ENCODE measurements at places on chromosomes 5 and 9.
A peak's percentile ranks its signal among the peaks of the same experiment; 100 is the strongest.

GRCh38 chr5:111211341-111211740 lies 12.8 kb upstream of the CAMK4 start:
- DNase-seq = no peak

- DNase-seq = no peak
Observed at GRCh38 chr9:135198144-135198543, 110.7 kb downstream of the OLFM1 start.

- DNase-seq = no peak
Observed at GRCh38 chr5:132807163-132807838, 5.8 kb upstream of the SOWAHA start.

GRCh38 chr9:33151601-33152000 lies 15.5 kb downstream of the B4GALT1 start:
- no peak for DNase-seq

- DNase-seq = no peak
Observed at GRCh38 chr9:77975036-77975435, 56.6 kb downstream of the GNAQ start.

DNA sequence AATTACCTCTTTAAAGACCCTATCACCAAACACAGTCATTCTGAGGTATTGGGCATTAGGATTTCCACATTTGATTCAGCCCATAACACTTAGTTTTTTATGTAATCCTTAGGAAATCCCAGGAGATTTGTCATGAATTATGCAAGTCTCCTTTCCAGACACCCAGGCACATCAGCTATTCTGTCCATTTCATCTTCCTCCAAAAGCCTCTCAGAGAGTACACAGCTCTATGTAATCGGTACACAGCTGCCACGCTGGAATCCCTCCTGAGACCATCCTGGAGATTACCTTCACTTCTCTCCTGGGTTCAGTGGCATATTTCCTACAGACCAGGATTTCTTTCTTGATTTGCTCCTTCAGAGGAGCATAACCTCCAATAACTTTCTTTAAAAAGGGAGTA lies 2309.8 kb upstream of the WWC1 start:
- no peak for DNase-seq

- no peak for DNase-seq
Observed at GRCh38 chr5:123439709-123440108, 16.5 kb upstream of the CEP120 start.

GRCh38 chr9:37942621-37943344 lies 38.9 kb upstream of the SLC25A51 start:
- DNase-seq = no peak

GRCh38 chr9:6132650-6133049 lies 83.0 kb upstream of the IL33 start:
- DNase-seq = no peak

- DNase-seq = peak; percentile 69
Observed at GRCh38 chr9:77977210-77977611, 54.4 kb downstream of the GNAQ start.

DNA sequence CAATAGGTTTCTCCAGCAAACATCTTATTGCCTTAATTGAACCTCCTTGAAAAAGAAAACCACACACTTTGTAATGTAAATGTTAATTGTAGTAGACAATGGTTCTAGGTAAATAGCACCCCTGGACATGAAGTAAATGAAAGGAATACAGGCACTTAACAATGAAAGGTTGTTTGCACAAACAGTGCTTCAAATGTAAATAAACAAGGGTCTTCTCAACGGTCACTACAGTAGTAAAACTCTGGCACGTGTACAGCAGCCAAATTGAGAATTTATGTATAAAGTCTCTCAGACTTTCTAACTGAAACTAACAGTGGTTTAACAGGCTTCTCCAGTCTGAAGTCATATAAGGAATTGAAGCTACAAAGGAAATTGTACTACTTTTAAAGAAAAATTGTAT lies 218.3 kb downstream of the MEF2C start:
- no peak for DNase-seq

DNA sequence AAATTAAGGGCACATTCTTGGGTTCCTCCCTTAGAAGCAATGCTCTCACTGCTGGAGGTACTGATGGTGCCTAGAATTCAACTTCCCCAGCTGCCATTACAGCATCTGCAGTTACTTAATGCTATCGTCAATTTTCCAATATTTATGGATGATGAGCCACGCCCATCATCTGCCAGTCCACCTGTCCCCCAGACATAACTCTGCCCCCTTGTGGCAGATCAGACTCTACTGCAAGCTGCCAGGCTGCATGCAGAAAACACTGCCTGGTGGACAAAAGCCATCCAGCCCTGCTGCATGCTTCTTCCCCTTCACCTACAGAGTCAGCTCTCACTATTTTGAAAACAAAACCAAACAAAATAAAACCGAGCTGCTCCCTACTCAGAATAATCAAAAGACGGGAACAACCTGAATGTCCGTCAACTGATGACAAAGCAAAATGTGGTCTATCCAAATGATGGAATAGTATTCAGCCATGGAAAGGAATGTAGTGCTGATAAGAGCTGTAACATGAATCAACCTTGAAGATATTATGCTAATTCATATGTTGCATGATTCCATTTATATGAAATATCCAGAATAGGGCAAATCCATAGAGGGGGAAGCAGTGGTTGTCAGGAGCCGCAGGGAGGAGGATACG lies 66.4 kb downstream of the RETREG1 start:
- DNase-seq = peak; percentile 53

- no peak for DNase-seq
Observed at GRCh38 chr5:14385019-14385418, 196.6 kb upstream of the OTULINL start.

DNA sequence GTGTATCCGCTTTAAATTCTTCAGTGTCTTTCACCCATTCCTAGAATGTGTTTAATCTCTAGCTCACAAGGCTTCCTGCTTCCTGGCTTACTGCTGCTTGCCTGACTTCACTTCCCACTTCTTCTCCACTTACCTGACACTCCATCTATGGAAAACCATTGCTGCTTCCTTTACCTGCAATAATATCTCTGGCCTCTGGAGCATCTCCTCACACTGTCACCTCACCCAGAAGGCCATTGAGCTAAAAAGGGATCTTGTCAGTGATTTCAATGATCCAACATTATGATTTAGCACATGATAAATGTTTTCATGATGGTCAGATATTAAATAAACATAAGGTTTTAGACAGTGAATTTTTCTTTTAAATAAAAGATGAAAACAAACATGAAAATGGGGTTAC lies 281.1 kb downstream of the MRPS30 start:
- DNase-seq = no peak

DNA sequence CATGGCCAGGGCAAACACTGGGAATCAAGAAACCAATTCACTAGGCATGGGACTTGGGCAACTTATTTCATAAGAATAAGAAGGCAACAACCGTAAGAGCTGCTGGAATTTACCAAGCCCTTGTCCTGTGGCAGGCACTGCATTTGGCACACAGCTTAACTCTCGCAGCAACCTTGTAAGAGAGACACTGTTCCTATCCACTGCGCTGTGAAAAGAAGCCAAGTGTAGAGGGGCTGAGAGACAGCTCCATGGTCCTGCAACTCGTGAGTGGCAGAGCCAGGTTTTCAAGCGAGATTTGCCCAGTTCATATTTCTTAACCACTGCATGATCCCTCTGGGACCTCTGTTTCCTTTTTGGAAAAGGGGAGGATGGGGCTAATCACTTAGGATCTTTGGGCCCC lies 129.3 kb upstream of the STC2 start:
- DNase-seq = no peak

DNA sequence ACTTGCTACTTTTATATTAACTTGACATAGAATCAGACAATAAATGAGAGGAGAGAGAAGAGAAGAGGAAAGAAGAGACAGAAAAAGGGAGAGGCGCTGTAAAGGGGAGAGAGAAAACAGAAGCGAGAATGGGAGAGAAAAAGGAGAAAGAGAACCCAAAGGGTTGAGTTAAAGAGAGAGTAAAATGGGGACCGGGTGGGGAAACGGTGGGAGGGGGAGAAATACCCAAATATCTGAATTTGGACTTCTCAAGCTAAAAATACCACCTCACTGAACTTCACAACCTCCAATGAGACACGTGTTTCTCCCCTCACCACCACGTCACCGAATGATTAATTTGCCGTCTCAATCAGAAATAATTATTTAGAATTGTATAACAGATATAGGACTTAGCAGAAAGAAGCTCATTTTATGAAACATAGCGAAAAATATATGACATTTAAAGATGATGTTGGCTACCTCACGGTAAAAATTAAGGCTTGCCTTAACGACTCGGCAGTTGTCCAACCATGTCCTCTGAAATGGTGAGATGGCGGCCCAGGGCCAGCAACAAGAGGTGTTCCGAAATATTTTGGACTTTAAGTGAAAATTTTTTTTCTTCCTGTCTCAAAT lies 204.1 kb downstream of the MEF2C start:
- no peak for DNase-seq

- DNase-seq = peak; percentile 82
Observed at GRCh38 chr5:126351153-126351552, 72.1 kb upstream of the GRAMD2B start.

GRCh38 chr5:52896534-52897237 lies 92.5 kb upstream of the ITGA2 start:
- DNase-seq = peak; percentile 25

GRCh38 chr5:144468571-144468970 lies 297.9 kb downstream of the KCTD16 start:
- no peak for DNase-seq

DNA sequence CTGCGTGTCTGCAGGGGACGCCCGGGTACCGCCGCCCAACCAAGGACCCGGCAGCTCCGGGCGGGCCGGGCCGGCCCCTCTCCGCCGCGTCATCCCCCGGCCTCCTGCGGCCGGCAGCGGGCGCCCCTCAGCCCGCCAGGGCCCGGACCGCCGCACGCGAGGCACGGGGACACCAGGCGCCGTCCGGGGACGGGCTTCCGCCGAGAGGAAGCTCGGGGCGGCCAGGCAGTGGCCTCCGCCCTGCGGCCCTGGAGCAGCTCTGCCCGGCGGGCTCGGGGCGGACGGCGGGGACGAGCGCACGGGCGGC lies 373 bp downstream of the FBXW5 start:
- DNase-seq = peak; percentile 39

DNA sequence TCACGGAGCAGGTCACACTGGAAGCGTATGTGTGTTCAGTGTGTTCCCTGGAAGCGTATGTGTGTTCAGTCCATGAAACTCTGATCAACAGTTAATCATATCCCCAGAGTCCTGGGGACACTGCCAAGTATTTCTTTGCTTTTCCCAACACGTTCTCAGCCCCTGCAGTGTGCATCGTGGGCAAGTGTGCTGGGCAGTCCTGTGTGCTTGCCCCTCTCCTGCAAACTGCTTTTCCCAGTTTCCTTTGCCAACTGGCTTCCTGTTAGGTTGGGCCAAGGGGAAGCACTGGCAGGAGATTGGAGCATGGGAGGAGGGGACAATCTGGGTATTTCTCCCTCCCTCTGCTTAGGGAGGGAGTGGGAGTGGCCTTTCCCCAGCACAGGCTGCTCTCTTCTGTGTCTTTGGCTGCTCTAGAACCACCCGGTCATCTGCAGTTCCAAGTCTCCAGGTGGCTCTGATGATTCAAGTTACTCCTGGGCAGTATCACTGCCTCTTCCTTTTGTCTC lies 36.8 kb upstream of the NEK6 start:
- no peak for DNase-seq

- no peak for DNase-seq
Observed at GRCh38 chr9:136204838-136205706, at the start of gene LHX3. LHX3 (minus strand) TSS chr9:136205128; CDS start chr9:136205012, 116 bp downstream.

- no peak for DNase-seq
Observed at GRCh38 chr5:52331725-52332124, 456.0 kb upstream of the ITGA1 start.

GRCh38 chr9:115118879-115119218 lies 892 bp upstream of the TNC start:
- DNase-seq = peak; percentile 97

- DNase-seq = no peak
Observed at GRCh38 chr5:100634937-100635534, 99.9 kb downstream of the FAM174A start.

- DNase-seq = no peak
Observed at GRCh38 chr9:27591093-27591492, 17.8 kb upstream of the C9orf72 start.

GRCh38 chr9:99421369-99421768 lies 199.3 kb downstream of the SEC61B start:
- no peak for DNase-seq

- DNase-seq = no peak
Observed at GRCh38 chr9:120710110-120710981, 3.9 kb downstream of the MEGF9 start.

DNA sequence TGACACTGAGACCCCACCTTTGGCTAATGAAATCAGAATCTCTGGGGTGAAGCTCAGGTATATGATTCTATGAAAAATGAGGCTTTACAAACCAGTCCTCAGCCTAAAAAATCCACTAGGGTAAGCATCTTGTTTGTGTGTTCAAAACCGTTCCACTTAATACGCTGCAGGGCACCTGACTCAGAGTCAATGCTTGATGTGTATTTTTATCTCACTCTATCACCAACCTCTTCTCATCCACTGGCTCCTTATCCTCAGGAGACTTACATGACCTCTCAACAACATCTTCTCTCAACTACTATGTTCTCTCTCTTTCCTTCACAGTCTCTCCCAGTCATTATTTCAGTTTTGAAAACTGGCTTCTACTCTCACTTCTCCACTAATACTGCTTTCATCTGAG lies 153.3 kb upstream of the KCNN2 start:
- no peak for DNase-seq

GRCh38 chr5:122149321-122150090 lies 20.2 kb downstream of the ZNF474 start:
- no peak for DNase-seq

GRCh38 chr9:91182429-91183225 lies 179.1 kb downstream of the AUH start:
- no peak for DNase-seq

- DNase-seq = no peak
Observed at GRCh38 chr5:171363846-171364245, 23.8 kb upstream of the NPM1 start.

DNA sequence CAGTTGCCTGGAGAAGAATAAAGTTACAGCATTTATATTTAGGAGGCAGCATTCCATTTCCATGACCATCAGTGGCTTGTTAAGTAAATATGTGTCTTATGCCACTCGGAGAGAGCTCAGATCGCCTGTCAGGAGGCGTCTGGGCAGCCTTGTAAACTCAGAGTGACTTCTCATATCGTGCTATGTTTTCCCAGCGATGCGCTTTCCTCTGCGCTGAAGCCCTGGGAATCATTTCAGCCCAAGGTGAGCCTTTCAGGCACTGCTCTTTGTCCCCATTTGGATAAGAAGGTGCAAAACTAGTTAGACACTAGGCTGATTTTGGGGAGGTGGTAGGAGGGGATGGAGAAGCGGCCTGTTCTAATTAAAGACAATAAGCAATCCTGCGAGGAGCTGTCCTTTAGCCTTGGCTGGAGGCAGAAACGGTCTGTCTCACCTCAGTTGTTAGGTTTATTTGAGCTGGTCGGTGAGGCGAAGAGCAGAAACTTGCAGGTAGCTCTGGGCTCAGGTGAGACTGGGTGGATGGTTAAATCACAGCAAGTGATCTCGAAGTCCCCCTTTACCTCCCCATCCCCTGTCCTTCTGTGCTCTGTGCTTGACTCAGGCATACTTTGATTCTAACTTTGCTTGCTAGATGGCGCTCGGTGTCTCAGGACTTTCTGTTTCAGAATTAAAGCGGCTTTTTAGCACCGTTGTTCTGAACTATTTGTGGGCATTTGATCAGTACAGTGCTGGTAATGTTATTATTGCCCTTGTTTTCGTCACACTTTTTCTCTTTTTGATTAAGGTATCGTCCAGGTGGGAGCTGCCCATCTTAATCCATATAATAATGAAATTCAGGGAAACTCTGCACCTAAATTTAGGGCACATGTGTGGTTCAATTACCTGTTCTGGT lies 24.6 kb downstream of the NR2F1 start:
- DNase-seq = peak; percentile 61

- DNase-seq = peak; percentile 38
Observed at GRCh38 chr9:109989296-109989695, 209.3 kb downstream of the PALM2AKAP2 start.
